Astrocyte (in vitro differentiated cells and primary cell): ENCODE measurements at places on chromosomes 6 and 20. TPM values are rescaled to one million over a fixed set of nuclear protein-coding genes. Genes with fewer than 3 reads are reported as not detected.

Gene EYA4
- 1.3 and 1.6 TPM in 2 replicates for total RNA-seq

Gene HLA-DPB1
- total RNA-seq: 2.7 and 3.4 TPM in 2 replicates

Gene CDSN
- 0.22 and 0.27 TPM in 2 replicates for total RNA-seq

Gene HECA
- 10.3 and 11.1 TPM in 2 replicates for total RNA-seq

DNA sequence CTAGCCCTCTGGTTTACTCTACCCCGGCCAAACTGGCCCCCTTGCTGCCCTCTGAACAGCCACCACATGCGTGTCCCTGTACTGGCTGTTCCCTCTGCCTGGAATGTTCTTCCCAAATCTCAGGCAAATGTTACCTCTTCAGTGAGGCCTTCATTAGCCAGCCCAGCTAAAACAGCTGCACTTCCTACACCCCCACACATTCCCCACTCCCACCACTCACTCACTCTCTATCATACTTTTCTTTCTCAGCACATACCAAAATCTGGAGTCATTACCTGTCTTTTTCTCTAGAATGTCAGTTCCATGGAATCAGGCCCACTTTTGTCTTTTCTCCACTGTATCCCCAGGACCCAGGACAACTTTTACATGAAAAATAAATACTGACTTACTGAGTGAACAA, 401.2 kb upstream of the SULF2 start:
- peak; percentile 92 for DNase-seq

- DNase-seq: no peak
Measured at GRCh38 chr6:2900821-2901644, 2.1 kb downstream of the SERPINB9 start.

- DNase-seq: no peak
Measured at GRCh38 chr20:2603816-2604505, 48.5 kb upstream of the NOP56 start.

DNA sequence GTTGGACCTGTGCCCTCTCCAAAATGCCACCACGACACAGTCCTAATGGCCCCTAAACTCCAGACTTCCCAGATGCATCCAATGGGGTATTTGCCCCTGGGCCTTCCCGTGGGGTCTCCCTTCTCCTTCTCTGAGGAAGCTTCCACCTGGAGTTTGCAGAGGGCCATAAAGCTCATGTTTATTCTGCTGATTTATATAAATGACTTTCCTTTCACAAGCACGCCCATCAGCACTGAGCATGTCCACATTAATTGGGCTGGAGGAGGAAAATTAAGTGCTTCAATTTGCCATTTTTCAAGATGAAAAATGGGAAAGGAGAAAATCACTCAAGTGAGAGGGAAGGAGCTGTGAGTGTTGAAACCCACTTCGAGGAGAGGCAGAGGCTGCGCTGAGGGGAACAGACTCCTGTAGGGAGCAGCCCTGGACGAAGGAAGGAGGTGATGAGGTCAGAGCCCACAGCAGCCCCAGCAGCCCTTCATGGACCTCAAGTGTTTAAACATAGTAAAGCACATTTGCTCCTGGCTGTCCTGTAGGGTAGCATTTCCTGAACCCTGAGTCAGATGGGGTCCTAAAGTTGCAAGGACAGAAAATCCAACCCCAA, 434.9 kb upstream of the SULF2 start:
- no peak for DNase-seq

- DNase-seq: no peak
Measured at GRCh38 chr6:141914646-141915045, 218.1 kb upstream of the GJE1 start.

- DNase-seq: no peak
Measured at GRCh38 chr6:93243231-93243778, 176.1 kb downstream of the EPHA7 start.

GRCh38 chr20:64191002-64191401, 26.8 kb downstream of the MYT1 start:
- DNase-seq: no peak
